ENCODE measurements at places on chromosomes 11 and 22.

DNA sequence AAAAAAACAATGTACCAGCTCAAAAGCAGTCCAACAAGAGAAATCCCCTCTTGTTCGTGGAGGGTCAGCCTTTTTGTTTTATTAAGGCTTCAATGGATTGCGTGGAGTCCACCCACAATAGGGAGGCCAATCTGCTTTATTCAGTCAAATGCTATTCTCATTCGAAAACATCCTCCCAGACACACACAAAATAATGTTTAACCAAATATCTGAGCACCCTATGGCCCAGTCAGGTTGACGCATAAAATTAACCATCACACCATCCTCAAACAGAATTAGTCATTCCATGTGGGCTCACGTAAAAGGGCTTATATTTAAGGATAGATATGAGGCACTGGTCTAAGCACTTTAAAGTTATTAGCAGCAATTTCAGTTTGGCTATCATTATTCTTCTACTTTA is 58.9 kb upstream of the DEUP1 start:
- no peak for DNase-seq

DNA sequence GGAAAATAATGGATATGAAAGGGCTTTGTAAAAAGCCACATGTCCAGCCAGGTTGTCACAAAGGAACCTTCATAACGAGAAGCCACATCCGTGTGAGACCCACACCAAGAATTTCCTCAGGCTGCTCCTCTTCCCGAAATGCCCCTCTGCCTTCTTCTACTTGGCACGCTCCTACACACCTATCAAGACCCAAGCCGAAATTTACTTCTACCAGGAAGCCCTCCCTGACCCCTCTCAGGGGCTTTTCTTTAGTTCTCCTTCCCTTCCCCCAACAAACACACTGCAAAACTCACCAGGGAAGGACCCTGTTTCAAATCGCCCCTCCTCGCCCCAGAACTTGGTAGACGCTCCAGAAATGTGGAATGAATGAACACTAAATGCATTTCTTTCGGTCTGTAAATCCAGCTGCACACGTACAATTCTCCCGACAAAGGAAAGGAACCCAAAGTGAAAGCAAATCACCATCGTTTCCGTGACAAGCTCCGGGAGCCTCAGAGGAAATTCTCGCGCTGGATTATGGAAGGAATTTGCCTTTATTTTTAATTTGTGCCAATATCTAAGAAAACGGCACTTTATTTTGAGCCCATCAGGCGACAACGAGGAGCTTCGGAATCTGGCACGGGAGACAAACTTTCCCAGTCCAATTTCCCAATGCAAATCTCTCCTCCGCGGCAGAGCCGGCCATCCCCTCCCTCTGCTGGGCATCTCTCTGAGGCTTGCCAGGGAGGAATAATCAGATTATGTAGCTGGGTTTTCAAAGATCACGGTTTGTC is 13.2 kb upstream of the SHISAL1 start:
- no peak for DNase-seq

GRCh38 chr22:23210428-23211170 is 30.3 kb downstream of the BCR start:
- no peak for DNase-seq

DNA sequence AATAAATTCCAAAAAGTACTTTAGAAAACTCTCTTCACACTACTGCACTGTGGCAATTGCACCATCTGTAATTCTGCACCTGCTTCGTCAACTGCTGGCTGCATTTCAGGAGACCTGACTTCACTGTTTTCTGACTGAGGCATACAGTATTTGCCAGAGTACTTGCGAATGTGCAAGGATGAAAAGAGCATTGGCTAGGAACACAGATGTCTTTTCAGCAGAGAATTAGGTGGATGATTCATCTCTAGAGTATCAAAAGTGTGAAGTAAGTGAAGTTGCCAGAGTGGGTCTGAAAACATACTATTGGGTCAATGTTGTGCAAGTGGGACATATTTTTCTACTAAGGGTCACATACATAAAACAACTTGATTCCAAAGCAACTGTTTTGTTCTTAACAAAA is 427.5 kb upstream of the CCDC90B start:
- DNase-seq: no peak

All from activated CD8-positive, alpha-beta T cell treated with anti-CD3 and anti-CD28 coated beads for 36 hours (primary cell).